Kidney (tissue), 22 donors: ENCODE measurements at places on chromosomes 2 and 18.
A peak's percentile ranks its signal among the peaks of the same experiment; 100 is the strongest.

DNA sequence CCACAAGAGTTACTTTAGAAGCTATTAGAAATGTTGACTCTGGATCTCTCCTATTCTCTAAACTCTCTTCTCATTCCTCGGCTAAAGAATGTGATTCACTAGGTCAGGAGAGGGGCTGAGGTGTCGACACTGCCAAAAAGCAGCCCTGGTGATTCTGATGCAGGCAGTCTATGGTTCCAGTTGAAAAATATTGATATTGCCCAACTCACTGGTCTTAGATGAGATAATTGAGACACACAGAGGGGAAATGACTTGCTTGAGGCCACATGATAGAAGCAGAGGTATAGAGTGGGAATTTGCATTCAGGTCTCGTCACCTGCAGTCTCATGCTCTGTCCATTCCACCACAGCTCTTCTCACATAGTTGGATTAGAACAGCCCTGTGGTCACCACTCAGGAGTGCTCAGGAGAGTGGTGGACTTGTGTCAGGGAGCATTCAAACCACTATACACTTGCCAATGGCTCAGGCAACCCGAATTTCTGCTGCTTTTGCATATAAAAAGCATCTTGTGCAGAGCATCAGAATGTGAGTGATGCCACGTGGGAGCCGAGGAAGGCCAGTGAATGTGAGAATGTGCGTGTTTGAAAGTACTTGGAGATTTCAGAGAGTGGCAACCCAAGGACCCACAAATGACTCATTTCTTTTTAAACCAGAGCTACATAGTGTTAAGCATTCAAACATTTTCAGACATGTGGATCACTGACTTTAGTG, 65.1 kb upstream of the CTLA4 start:
- no peak for DNase-seq

- DNase-seq: no peak
These were observed 75.3 kb downstream of the MBD2 start for GRCh38 chr18:54149078-54149697.

GRCh38 chr18:8858888-8859511, 153.6 kb downstream of the MTCL1 start:
- no peak for DNase-seq

- DNase-seq: no peak
These were observed 2.9 kb downstream of the SPTBN1 start for GRCh38 chr2:54459037-54459441.

- no peak for DNase-seq
These were observed 21.5 kb upstream of the REEP1 start for GRCh38 chr2:86358957-86359356.

DNA sequence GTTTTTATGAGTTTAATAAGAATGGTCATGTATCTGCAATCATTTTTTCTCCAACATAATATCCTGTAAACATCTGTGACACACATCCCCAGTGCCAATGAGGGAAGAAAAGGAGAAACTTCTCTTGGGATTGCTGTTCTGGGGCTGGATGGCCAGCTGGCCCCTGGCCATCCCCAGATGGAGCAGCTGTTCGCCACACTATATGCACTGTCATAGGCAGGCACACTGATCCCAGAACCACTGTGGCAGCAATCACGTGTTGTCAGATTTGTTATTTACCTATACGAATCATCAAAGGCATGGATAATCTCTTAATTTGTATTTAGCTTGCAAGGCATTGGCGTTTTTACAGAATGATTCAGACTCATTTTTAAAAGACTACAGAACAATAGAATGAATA, 167.6 kb upstream of the ACAA2 start:
- no peak for DNase-seq

DNA sequence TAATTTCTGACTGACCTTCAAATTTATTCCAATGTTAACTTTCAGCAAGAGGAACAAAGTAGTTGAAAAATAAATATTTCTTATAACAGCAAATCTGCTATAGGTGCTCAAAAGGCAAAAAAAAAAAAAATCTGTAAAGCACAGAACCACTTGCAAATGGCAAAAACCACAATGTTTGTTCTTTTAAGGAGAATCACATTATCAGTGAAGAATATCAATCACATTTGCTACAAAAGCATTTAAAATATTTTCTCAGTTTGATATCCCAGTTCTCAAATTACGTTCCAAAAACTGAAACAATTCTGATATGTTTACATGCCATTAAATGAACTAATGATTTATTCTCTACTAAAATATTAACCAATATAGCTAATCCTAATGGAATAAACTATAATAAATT, 163.3 kb downstream of the METTL4 start:
- DNase-seq: no peak

GRCh38 chr2:156589381-156590079, 153.4 kb downstream of the GPD2 start:
- DNase-seq: no peak

- DNase-seq: peak; percentile 38
These were observed 25.6 kb downstream of the GLI2 start for GRCh38 chr2:120761164-120761861.

DNA sequence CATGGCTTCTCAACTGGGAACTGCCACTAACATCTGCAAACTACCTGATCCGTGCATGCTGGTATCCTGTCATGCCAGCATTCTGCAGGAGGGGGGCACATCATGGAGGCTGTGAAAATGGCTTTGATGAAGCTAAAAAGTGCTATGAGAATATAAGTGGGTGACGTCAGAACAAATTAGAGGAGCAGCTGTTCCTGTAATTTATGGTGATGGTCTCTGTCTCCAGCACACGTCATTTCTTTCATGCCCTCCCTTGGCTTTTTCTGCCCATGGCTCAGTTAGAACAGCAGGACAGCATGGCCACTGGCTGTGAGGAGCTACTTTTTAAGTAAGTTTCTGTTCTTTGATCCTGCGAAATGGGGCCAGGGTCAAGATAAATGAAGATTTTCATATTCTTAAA, 466.3 kb downstream of the THSD7B start:
- DNase-seq: no peak

- no peak for DNase-seq
These were observed 580.5 kb upstream of the NRXN1 start for GRCh38 chr2:51612387-51612786.

DNA sequence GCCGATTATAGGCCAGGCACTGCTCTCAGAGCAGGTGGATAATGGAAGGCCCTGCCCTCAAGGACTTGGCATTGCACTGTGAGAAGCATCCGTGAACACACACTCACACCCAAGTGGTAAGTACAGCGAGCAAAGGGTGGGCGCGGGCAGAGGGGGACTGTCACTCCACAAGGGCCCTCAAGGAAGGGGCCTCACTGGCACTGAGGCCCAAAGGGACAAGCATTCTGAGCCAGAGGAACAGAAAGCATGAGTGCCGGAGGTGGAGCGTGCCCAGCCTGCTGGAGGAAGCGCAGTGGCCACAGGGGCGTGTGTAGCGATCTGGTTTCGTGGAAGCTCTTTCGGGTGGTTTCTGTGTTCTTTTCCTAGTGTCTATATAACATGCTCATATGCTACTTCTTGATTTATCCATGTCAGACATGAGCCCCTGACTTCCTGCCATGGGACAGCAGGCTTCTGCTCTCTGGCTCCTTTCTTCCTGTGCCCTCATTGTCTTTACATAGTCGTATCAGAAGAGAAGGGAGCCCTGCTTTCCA, 132.7 kb upstream of the ASB18 start:
- DNase-seq: no peak

DNA sequence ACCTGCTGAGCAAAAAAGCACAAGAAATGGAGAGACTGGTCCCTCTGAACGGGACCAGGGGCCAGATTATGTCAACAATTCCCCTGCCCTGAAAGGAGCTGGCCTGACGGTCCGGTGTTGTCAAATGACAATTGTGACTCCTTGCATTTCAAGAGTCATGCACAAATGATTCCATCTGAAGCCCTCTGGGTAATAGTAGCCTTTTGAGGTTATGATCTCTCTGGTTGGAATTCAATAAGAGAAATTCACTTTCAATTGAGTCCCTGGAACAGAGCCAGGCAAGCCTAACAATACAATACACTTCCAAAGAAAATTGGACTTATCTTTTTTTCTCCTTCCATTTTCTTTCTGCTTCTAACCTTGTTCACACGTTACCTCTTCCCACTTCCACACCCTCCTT, 116.9 kb downstream of the C1D start:
- DNase-seq: no peak

DNA sequence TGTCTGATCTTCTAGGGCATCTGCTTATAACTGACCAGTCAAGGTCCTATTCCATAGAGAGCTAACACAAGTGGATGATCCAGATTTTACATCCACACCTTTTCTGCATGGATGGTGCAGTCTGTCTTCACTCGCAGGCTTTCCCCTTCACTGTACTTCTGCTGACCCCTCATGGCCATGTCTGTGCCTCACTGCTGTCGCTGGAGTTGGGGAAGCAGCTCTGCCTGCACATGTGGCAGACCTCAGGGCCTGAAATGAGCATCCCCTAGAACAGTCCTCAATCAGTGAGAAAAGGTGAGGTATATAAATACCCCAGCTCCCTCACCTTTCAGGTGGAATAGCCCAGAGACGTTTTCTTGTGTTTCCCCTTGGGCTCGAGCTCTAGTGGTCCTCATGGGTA, 233.8 kb downstream of the ANKRD36B start:
- no peak for DNase-seq

DNA sequence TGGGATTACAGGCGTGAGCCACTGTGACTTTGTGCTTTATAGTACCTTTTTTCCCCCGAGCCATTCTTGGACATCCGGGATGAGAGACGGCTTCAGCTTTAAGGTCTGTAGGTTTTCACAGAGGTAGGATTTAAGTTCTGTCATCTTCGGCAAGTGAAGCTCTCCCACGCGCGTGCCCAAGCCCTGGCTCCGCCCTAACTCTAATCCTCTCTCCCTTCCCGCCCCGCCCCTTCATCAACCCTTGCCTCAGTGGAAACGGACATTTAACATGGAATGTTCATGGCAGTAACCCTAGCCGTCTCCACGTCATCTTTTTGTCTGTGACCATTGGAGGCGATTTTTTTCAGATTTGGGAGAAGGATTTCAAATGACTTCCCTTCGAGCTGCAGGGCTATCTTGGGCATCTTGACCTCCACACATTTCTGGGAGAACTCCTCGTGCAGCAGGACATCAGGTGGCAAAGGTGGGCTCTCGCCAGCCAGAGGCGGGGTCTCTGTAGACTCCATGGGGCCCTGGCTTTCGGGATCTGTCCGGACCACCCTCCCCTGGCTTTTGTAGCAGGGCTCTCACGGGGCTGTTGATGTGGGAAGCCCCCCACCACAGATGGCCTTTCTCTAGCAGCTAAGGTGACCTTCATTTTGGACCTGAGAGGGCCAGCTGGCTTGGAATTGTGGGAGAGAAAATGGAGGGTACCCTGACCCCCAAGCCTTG, 6.8 kb downstream of the COLEC11 start:
- no peak for DNase-seq

DNA sequence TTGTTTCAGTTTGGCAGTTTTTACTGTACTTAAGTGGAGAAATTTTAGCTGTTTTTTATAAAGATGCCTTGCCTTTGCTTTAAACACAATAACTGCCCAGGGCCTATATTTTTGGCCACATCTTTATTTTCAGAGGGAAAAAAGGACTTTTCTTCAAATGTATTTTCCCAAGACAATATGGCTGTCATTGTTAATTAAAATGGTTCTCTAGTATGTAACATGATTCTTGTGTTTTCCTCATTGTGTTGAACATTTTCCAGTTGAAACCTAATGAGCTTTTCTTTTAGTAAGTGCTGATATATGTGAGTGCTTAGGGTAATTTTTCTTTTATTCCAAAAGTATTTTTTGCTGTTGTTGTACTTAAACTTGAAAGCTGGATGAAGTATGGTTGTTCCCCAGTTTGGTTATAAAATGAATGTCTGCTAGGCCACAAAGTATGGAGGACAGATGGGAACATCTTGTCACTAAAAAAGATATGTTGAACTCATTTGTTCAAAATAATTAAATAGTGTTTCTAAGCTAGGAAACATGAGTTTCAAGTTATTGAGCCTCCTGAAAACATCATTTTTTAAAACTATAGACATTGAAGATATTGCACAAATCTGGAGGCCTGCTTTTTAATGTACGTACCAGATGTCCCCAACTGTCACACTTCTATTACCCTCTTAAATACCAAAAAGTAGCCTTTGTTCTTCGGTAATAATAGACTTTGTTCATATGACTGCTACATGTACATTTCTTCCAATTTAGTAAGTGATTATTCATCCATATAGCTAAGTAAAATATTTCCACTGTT, 147.5 kb upstream of the DAPL1 start:
- no peak for DNase-seq

- no peak for DNase-seq
These were observed 488.7 kb upstream of the SLC39A10 start for GRCh38 chr2:195168369-195168768.

GRCh38 chr2:29561181-29561580, 360.2 kb downstream of the ALK start:
- DNase-seq: no peak

DNA sequence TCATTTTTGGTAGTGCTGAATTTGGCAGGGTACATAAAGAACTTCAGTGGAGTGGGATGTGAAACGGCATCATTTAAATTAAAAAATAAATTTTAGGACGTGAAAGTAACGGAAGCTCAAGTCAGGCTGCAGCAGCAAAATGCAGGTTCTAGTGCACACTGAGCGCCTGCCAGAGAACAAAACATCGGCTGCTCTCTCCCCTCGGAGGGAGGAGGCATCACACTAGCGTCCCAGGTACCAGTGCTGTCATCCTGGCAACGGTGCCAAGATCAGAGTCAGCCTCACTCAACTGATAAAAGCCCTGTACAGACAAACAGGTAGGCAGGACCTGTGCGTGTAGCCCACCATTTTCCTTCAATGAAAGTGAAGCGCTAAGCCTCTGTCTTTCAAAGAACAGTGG, 261.5 kb downstream of the PTGR3 start:
- DNase-seq: no peak

GRCh38 chr2:227504700-227505099, 32.7 kb downstream of the AGFG1 start:
- DNase-seq: no peak

GRCh38 chr2:220544049-220544448, 916.6 kb downstream of the SLC4A3 start:
- no peak for DNase-seq

DNA sequence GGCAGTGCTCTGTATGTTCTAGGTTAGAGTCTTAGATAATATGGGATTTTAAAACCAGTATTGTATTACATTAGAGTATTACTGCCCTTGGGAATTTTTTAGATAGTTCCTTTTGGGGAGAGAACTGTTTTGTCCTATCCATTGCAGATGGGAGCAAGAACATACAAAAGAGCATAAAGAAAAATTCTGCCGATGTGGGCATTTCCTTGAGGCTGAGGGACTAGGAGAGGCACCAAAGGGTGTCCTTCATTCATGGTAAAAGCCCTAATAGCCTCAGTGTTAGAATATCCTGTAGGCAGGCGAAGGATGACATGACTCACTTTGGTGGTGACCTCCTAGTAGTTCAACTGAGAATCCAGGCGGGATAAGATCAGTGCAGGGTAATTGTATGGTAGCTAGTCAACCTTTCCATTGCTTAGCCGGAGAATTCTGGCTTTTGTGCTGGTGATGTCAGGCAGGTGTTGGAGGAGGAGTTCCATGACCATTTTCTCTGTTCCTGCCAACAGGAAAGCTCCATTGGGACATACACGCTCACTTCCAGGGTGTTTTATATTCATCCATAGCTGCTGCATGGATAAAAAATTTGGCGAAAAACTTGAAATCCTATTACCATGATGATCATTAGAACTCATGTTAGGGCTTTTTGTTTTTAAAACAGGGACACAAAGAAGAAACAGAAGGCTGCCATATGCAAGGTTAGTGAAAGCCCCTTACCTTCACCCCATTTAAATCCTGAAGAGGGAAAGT, 28.1 kb downstream of the EPAS1 start:
- no peak for DNase-seq
